ENCODE measurements at places on chromosomes 6 and 20.

GRCh38 chr6:80010288-80010687, 5.8 kb downstream of the TTK start:
- DNase-seq = no peak

GRCh38 chr6:73388433-73388799, 6.2 kb upstream of the DDX43 start:
- no peak for DNase-seq

- DNase-seq = no peak
Measured at GRCh38 chr6:30570263-30570662, 979 bp upstream of the ABCF1 start.

GRCh38 chr20:25223179-25223661, 24.7 kb upstream of the PYGB start:
- peak; percentile 55 for DNase-seq

GRCh38 chr6:163750431-163751031, 336.0 kb downstream of the QKI start:
- DNase-seq = no peak

DNA sequence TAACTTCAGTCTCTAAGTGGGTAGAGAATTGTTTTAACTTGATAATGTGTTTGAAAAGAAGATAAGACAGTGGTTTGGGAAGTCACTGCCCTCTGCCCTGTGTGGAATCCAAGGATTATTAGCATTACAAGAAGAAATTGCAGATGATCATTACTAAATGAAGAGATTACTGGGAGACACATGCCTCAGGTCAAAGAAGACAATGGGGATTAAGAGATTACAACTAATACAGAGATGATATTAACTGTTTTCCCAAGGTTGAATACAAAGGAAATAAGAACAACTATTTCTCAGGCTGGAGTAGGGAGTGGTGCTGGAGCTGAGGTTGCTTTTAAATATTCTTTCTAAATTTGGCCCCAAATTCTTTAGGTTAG, 166.0 kb downstream of the TRMT11 start:
- DNase-seq = no peak

DNA sequence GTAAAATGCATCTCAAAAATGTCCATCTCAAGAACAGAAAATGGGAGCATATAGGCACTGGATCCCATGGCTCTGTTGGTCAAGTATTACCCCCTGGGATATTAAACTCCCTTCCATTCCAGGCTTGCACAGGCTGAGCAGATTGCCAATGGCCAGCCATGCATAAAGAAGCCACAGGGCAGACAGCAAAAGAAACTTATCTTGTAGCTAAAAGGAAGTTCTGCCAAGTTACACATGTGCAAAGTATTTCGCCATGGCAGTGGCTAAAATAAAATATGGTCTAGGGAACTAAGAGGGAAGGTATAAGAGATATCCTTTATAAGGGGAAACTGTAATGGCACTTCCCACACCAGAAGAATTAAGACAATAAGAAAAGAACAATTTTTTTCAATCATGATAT, 415.6 kb upstream of the BTBD3 start:
- DNase-seq = no peak

- peak; percentile 92 for DNase-seq
Measured at GRCh38 chr6:32868257-32868788, 14.3 kb downstream of the PSMB9 start.
